Thyroid gland (tissue), 4 donors: ENCODE measurements at places on chromosomes 1 and 21. TPM values are rescaled to one million over a fixed set of nuclear protein-coding genes. Genes with fewer than 3 reads are reported as not detected.

GRCh38 chr1:173749137-173749536, 34.4 kb downstream of the KLHL20 start:
- H3K36me3 ChIP-seq, result peaks cover 8% of the 10 kb centered on the region
- H3K4me1 ChIP-seq, result no peaks in the 10 kb centered on the region
- no peak for DNase-seq
- no peak overlapping the region for H3K27ac ChIP-seq
- no peaks in the 10 kb centered on the region for H3K27me3 ChIP-seq
- H3K4me3 ChIP-seq, result no peak overlapping the region

- H3K27me3 ChIP-seq, result no peaks in the 10 kb centered on the region
- no peak overlapping the region for H3K27ac ChIP-seq
- no peaks in the 10 kb centered on the region for H3K36me3 ChIP-seq
- DNase-seq, result no peak
Measured at GRCh38 chr21:15631342-15631741, 98.4 kb upstream of the USP25 start.

GRCh38 chr1:205595861-205596260, 36.0 kb downstream of the ELK4 start:
- H3K27me3 ChIP-seq, result no peaks in the 10 kb centered on the region
- peaks cover 13% of the 10 kb centered on the region for H3K4me1 ChIP-seq
- H3K4me3 ChIP-seq, result no peak overlapping the region
- DNase-seq, result no peak
- no peaks in the 10 kb centered on the region for H3K36me3 ChIP-seq
- H3K27ac ChIP-seq, result no peak overlapping the region

DNA sequence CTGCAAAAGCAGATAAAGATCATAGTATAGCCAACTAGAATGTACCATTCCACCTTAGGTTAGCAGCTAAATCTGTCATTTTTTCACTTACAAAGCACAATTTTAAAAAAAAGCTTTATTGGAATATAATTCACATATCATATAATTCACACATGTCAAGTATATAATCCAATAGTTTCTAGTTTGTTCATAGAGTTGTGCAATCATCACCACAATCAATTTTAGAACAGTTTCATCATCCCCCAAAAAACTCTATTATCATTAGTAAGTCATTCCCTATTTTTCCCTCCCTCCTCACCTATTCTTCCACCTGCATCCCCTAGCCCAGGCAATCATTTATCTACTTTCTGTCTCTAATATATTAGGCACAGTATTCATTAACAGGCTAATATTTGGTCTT, 32.0 kb upstream of the INSL5 start:
- H3K4me1 ChIP-seq, result no peaks in the 10 kb centered on the region
- H3K36me3 ChIP-seq, result no peaks in the 10 kb centered on the region
- DNase-seq, result no peak
- H3K27ac ChIP-seq, result no peak overlapping the region
- no peak overlapping the region for H3K4me3 ChIP-seq
- H3K27me3 ChIP-seq, result no peaks in the 10 kb centered on the region

- H3K27me3 ChIP-seq, result no peaks in the 10 kb centered on the region
- H3K27ac ChIP-seq, result no peak overlapping the region
- no peaks in the 10 kb centered on the region for H3K36me3 ChIP-seq
Measured at GRCh38 chr1:198201956-198202784, 45.4 kb downstream of the NEK7 start.

GRCh38 chr1:2451741-2452140, 24.3 kb upstream of the PLCH2 start:
- H3K36me3 ChIP-seq, result no peaks in the 10 kb centered on the region
- H3K4me3 ChIP-seq, result no peak overlapping the region
- no peaks in the 10 kb centered on the region for H3K27me3 ChIP-seq
- no peaks in the 10 kb centered on the region for H3K4me1 ChIP-seq
- no peak for DNase-seq

DNA sequence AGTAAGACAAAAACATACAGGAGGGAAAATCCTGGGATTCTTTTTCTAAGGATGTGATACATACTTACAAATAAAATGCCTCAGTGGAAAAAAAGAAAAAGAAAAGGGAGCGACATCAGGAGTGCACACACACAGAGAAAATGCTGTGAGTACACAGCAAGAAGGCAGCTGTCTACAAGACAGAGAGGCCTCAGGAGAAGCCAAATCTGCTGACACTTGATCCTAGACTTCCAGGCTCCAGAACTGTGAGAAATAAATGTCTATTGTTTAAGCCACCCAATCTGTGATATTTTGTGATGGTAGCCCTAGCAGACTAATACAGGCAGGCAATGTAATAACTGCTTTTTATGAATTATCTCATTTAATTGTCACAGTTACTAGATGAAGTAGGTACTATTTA, 17.0 kb upstream of the TRIM45 start:
- H3K27ac ChIP-seq, result no peak overlapping the region
- H3K36me3 ChIP-seq, result no peaks in the 10 kb centered on the region
- no peak for DNase-seq
- no peaks in the 10 kb centered on the region for H3K27me3 ChIP-seq
- H3K4me1 ChIP-seq, result no peaks in the 10 kb centered on the region

DNA sequence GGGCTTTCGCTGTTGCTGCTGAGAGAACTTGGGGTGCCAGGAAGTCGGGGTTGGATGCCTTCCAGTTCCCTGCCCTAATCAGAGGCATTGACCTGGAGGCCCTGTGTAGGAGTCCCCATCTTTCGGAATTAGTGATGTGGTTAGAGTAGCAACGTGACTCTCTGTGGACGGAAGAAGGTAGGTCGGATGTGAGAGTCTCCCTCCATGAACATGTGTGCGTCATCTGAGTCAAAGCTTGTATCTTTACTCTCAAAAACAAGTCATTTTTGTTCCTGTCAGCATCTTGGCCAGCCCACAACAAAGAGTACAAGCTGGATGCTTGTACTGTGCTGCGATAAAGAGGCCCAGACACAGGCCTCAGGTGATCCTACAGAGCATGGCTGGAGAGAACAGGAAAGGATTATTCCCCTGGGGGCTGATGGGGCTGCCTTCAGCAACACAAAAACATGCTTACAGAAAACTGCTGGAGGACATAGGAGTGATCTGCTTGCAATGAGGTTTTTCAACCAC, 31.0 kb upstream of the IL10 start:
- H3K27ac ChIP-seq, result no peak overlapping the region
- no peaks in the 10 kb centered on the region for H3K36me3 ChIP-seq
- H3K4me3 ChIP-seq, result no peak overlapping the region
- no peaks in the 10 kb centered on the region for H3K4me1 ChIP-seq
- DNase-seq, result peak; percentile 10

- H3K27ac ChIP-seq, result no peak overlapping the region
- no peaks in the 10 kb centered on the region for H3K36me3 ChIP-seq
- H3K27me3 ChIP-seq, result no peaks in the 10 kb centered on the region
- H3K4me3 ChIP-seq, result no peak overlapping the region
- no peak for DNase-seq
- no peaks in the 10 kb centered on the region for H3K4me1 ChIP-seq
Measured at GRCh38 chr1:235597867-235598553, 51.6 kb downstream of the GNG4 start.

GRCh38 chr1:185720633-185721272, 13.4 kb upstream of the HMCN1 start:
- no peaks in the 10 kb centered on the region for H3K36me3 ChIP-seq
- DNase-seq, result no peak
- H3K27ac ChIP-seq, result no peak overlapping the region
- no peak overlapping the region for H3K4me3 ChIP-seq

DNA sequence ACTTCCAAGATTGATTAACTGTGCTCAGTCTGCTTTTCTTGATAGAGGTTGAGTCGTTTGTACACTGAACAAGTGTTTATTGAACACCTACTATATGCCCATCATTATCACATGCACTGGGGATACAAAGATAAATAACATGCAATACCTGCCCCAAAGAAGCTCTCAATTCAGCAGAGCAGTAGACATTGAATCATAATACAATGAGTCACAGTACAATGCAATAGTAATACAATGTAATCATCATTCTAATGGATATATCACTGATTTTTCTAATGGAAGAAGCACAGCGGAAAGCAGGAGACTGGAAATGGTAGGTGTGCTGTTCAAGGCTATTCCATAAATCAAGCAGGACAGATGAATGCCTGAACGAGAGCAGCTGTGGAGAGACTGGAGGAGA, 3.7 kb upstream of the SEC16B start:
- no peak overlapping the region for H3K27ac ChIP-seq
- no peaks in the 10 kb centered on the region for H3K4me1 ChIP-seq
- H3K4me3 ChIP-seq, result no peak overlapping the region
- no peak for DNase-seq

- H3K27me3 ChIP-seq, result no peaks in the 10 kb centered on the region
- H3K4me1 ChIP-seq, result no peaks in the 10 kb centered on the region
- no peaks in the 10 kb centered on the region for H3K36me3 ChIP-seq
- no peak overlapping the region for H3K4me3 ChIP-seq
- no peak overlapping the region for H3K27ac ChIP-seq
Measured at GRCh38 chr1:182493063-182493462, 43.1 kb downstream of the RGSL1 start.

DNA sequence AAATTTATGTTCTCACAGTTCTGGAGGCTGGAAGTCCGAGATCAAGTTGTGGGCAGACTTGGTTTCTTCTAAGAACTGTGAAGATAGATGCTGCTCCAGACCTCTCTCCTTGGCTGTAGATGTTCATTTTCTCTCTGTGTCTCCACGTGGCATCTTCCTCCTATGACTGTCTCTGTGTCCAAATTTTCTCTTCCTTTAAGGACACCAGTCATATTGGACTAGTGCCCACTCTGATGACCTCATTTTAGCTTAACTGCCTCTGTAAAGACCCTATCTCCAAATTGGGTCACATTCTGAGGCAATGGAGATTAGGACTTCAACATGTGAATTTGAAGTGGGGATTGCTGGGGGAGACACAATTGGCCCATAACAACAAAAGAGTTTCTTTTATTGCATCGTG, 125.3 kb upstream of the ETS2 start:
- no peak for DNase-seq
- H3K4me3 ChIP-seq, result no peak overlapping the region
- H3K27me3 ChIP-seq, result no peaks in the 10 kb centered on the region
- H3K36me3 ChIP-seq, result no peaks in the 10 kb centered on the region

- H3K27me3 ChIP-seq, result no peaks in the 10 kb centered on the region
- H3K36me3 ChIP-seq, result no peaks in the 10 kb centered on the region
- DNase-seq, result no peak
- no peaks in the 10 kb centered on the region for H3K4me1 ChIP-seq
- no peak overlapping the region for H3K27ac ChIP-seq
Measured at GRCh38 chr1:48245106-48245505, 22.6 kb downstream of the SLC5A9 start.

DNA sequence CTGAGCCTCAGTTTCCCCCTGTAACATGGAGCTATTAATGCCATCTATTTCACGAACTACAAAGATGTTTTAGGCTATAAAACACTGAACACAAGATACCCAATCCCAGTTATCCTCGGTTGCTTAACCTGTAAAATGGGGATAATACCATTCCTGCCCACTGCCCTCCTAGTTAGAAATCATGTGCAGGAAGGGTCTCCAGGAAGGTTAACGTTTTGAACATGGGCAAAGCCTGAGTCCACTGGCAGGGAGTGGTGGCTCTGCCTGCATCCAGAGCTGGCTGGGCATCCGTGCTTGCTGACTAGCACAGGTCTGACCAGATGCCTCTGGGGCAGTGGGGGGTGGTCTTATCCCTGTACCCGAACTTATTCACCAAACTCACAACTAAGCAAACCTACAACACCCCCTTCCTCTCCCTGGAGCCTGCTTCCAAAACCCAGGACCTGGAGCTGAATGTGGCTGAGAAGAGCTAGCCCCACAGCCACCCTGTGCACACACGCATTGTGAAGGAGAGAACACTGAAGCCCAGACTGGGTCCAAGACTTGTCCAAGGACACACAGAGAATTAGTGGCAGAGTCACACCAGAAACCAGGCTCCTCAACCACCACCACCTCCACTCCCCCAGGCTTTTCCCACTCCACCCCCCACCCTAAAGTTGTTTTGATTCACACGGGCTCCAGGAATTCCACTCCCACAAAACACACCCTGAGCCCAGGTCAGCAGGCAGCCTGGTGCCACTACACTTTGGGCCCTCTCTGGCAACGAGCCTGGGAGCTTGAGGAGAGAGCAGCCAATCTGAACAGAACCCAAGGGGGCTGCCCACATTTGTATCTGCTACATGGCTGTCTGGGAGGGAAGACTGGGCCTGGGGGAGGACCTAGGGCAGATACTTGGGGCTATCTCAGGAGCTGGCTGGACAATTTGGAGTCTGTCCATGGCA, 1.6 kb downstream of the E2F2 start:
- no peak overlapping the region for H3K27ac ChIP-seq
- no peaks in the 10 kb centered on the region for H3K27me3 ChIP-seq
- no peak overlapping the region for H3K4me3 ChIP-seq
- DNase-seq, result peak; percentile 64
- H3K4me1 ChIP-seq, result peaks cover 37% of the 10 kb centered on the region

GRCh38 chr1:7432900-7433380, 338.2 kb upstream of the VAMP3 start:
- no peak for DNase-seq
- H3K4me1 ChIP-seq, result no peaks in the 10 kb centered on the region
- H3K27ac ChIP-seq, result no peak overlapping the region
- H3K27me3 ChIP-seq, result no peaks in the 10 kb centered on the region

DNA sequence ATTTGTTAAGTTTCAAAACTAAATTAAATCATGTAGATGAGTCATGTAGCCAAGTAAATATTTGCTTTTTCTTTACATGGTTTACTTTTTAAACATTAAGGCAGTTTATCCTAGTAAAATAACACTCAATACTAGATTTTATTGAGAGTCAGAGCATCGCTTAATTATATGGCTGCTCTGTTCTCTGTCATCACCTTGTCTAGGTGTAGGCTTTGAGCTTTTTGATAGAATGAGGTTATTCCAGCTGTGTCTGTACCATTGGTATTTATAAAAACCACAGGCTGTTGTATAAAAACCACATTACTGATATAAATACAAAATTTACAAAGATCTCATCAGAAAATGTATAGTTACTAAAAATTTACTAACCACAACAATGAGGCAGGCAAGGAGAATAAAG, 42.5 kb upstream of the GPR52 start:
- no peaks in the 10 kb centered on the region for H3K36me3 ChIP-seq
- H3K27ac ChIP-seq, result no peak overlapping the region
- no peaks in the 10 kb centered on the region for H3K27me3 ChIP-seq
- no peak for DNase-seq
- H3K4me3 ChIP-seq, result no peak overlapping the region

The FAM151A gene
- total RNA-seq, result not detected

The OR2L8 gene
- total RNA-seq, result not detected

The S100A1 gene
- total RNA-seq, result 310 TPM

The SLC45A1 gene
- 4.8 TPM for total RNA-seq

The OTUD3 gene
- 6.2 TPM for total RNA-seq

The TMCC2 gene
- total RNA-seq, result 2.3 TPM

The XPR1 gene
- total RNA-seq, result 34.9 TPM

The CHI3L2 gene
- 4.2 TPM for total RNA-seq

The GJB3 gene
- total RNA-seq, result not detected

The FMOD gene
- 110 TPM for total RNA-seq

The CFAP45 gene
- total RNA-seq, result 0.56 TPM

The WNT3A gene
- not detected for total RNA-seq

The NR5A2 gene
- 1.8 TPM for total RNA-seq

The ENAH gene
- total RNA-seq, result 31.4 TPM
